Suppressor macrophage (primary cell): ENCODE measurements at places on chromosomes 3 and 15.

DNA sequence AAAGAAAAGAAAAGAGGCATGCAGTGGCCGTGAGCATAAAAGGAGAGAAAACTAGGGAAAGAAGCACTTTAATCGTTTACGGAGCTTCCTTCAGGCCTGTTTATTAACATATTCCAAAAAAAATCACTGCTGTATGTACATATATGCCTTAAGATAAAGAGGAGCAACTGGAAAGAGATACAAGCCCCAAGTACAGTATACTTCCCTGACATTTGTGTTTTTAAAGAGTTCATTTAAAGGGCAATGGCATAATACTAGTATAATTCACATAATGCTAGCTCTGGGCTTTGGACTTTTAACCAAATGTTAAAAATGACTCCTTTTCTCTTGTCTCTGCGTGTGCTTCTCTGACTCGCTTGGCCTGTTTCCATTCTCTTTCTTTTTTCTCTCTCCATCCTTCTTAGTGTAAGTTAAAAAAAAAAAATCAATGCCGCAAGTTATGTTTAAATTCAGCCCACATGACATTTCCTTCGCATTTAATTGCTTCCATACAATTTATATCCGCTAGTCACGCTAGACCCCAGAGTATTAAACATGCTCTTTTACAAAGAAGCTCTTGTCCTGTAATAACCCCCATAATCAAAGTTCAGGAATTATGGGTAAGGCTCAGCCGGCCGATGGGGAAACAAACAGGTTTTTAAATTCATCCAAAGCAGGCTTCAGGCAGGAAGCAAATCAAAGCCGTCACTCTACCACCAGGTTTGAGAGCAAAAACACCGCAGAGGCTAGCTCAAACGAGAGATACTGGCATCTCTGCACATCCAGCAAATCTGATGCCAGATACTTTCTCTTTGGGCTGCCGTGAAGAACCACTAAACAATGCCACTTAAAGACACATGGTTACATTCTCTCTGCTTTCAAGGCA, 19.4 kb downstream of the WWTR1 start:
- no peak for DNase-seq

GRCh38 chr3:99747915-99748314, 69.7 kb upstream of the CMSS1 start:
- DNase-seq: no peak

DNA sequence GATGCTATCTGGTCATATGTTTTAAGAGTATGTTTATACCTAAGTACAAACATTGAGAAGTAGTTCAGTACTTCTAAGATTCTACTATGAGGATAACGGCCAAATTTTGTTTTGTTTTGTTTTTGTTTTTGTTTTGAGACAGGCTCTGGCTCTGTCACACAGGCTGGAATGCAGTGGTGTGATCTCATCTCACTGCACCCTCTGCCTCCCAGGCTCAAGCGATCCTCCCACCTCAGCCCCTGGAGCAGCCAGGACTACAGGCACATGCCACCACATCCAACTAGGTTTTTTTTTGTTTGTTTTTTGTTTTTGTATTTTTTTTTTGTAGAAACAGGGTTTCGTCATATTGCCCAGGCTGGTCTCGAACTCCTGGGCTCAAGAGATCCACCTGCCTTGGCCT, 47.5 kb upstream of the RPS17 start:
- DNase-seq: no peak

DNA sequence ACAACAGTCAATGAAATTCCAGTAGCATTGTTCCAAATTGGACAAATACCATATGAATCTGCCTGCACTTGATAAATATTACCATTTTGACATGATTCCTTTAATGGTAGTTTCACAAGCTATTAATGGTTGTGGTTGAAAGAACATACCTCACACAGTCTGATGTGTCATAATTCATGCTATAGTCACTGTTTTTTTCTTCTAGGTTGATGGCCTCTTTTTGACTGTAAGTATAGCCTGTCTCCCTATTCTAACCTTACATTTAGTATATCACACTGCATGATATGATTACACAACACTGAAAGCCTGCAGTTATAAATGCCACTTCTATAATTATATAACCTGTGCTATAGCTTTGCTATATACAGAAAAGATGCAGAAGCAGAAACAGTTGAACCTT, 834.1 kb downstream of the NSUN3 start:
- no peak for DNase-seq

- DNase-seq: no peak
Observed at GRCh38 chr15:99427210-99427609, 138.6 kb upstream of the MEF2A start.

GRCh38 chr3:46102780-46103130, 75.5 kb upstream of the XCR1 start:
- DNase-seq: no peak
